Activated effector memory CD4-positive, alpha-beta T cell treated with anti-CD3 and anti-CD28 coated beads, Interleukin-2, amount 50 U/mL, for 16 hours (primary cell): ENCODE measurements at places on chromosomes 4 and X.

DNA sequence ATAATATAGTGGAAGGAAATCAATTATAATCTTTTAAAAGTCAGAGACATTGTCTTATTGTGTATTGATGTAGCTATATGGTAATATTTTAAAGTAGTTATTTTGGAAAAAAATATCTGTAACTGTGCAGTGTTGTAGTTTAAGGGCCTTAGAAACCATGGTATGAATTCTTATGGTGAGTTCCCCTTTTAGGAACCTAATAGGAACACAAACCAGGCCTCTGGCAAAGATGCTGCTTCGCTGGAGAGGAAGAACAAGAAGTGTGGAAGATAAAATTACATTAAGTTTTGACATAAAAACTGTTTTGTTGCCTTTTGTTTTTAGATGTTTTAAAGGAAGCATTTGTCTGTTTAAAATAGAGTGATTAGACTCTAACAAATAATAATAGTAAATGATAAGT is 10.9 kb upstream of the TMPRSS11D start:
- DNase-seq, result no peak

GRCh38 chr4:170399581-170400293 is 310.0 kb upstream of the AADAT start:
- DNase-seq, result no peak

- DNase-seq, result no peak
Observed at GRCh38 chr4:76312457-76312856, 5.9 kb downstream of the STBD1 start.

DNA sequence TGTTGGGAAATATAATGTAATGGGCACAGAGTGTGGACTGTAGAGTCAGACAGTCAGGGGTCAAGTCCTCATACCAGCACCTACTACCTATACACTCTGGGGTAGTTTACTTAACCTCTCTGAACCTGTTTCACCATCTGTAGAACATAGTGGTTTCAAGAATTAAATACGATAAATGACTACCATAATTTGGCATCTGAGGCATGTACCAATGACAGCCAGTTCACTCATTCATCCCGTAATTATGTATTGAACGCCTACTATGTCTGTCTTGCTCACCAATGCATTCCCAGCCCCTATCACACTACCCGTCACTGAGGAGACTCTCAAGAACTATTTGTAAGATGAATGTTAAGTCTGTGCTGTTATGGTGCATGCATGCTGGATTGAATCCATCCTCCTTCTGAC is 2.0 kb upstream of the FGB start:
- DNase-seq, result no peak

- no peak for DNase-seq
Observed at GRCh38 chr4:96375367-96375766, 535.5 kb downstream of the PDHA2 start.

DNA sequence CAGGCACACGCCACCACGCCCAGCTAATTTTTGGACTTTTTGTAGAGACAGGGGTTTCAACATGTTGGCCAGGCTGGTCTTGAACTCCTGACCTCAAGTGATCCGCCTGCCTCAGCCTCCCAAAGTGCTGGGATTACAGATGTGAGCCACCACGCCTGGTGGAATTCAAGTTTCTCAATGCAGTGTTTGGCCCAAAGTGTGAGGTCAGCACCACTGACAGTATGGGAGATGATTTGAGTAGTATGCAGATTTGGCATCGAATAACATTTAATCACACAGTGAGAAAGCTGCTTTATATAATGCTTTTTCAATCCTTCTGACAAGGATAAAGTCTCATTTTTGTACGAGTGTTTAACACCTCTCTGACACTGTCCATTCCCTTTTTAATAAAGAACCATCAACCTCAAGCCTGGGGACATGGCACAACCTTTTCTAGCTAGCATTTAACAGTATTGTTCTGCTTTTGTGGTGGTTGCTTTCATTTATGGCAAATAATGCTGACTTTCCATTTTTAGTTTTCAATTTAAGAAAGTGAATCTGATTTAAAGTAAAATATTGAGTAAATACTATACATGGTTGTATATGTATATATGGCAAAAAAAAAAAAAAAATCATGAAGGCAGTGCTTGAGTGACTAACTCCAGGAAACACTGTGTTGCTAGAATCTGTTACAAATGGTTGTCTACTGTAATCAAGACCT is 4.3 kb upstream of the NSUN7 start:
- DNase-seq, result no peak

- no peak for DNase-seq
Observed at GRCh38 chr4:139808808-139809756, 143.5 kb downstream of the MGST2 start.

DNA sequence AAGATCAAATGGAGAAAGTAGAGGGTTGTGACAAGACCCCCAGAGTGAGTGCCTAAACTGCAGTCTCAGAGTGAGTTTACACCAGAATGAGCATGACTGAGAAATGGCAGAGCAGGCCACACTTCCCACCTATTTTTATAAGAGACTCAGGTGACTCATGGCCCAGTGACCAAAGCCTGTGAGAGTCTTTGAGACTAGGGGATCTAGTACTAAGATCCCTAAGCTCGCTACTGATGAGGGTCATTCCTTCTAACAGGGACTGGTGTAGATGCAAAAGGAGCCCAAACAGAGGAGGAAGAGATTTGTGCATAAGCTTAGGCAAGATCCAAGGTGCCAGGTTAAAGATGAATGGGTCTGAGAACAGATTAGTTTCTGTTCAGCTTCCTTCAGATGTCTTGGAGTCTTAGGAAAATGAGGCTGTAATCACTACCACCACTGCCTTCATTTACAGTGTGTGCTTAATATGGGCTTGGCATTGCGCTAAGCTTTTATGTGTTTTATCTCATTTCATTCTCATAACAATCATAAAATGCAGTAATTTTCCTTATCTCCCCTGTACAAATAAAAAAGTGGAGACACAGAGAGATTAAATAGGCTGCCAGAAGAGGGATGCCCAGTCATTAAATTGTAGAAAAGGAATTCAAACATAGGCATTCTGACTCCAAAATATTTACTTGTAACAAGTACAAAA is 62.8 kb downstream of the RWDD4 start:
- DNase-seq, result no peak
